B cell (primary cell): ENCODE measurements at places on chromosomes 5 and 9.

GRCh38 chr5:100026606-100027005 lies 508.6 kb upstream of the FAM174A start:
- no peak for DNase-seq

DNA sequence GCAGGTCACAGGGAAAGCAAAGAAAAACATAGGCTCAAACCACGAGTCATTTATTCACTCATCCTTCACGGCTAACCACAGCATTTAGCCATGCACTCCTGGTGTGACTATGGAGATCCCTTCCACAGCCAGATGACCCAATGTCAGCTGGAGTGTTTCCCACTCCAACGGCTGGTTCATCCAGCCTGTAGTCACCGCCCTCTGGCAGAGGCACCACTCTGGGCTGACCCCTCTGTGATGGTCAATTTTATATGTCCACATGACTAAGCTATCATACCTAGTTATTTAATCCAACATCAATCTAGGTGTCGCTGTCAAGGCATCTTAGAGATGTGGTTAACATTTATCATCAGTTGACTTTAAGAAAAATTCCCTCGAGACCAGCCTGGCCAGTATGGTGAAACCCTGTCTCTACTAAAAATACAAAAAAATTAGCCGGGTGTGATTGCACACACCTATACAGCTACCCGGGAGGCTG lies 9.5 kb upstream of the PHF19 start:
- no peak for DNase-seq

- DNase-seq: no peak
Measured at GRCh38 chr9:129221233-129221632, 43.2 kb upstream of the IER5L start.

DNA sequence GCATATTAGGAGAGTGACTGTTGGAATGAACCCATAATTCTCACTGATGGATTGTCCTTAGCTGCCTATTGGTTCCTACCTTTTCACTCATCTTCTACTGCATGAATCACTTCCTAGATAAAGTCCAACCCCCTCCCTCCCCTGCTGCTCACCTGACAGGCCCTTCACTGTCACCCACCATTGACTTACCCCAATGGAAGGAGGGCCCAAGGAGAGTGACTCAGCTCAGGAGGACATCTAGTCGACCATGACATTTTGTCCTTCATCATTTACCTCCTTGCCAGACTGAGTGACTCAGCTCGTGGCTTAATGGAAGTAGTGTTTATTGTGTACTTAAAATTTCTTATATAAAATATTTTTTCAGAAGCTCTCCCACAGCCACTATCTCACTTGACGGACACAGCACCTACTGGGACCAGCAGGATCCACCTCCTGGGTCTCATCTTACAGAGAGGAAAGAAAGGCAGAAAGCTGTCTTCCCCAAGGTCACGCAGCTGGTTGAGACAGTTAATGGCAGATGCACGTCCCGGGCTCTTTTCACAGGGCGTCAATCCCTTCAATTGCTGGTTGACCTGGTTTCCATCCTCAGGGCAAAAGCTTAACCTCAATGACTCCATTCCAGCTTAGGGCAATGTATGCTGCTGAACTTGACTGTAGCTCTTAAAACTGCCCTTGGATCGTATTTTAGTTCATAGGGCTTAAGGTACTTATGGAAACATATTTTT lies 142.3 kb downstream of the MARCHF11 start:
- no peak for DNase-seq

GRCh38 chr5:149140197-149141002 lies 893 bp upstream of the ABLIM3 start:
- DNase-seq: no peak

GRCh38 chr9:110356639-110357395 lies 19.2 kb upstream of the TXNDC8 start:
- no peak for DNase-seq

- DNase-seq: no peak
Measured at GRCh38 chr9:83431101-83432060, 106.8 kb downstream of the FRMD3 start.

DNA sequence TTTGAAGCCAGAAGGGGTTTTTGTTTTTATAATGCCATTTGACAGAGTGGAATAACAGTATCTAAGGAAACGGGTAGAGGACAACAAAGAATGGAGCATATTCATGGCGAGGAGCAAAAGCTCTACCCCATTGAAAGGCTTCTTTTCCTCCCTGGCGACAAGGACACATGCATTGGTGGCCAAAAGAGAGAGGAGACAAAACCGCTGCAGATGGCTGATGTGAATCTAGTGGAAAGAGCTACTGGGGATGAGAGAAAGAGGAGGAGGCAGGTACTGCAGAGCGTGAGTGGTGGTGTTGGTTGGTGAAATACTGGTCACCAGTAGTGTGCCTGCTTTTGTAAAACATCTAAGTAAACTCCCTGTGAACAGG lies 491 bp downstream of the APC start:
- peak; percentile 23 for DNase-seq

- DNase-seq: no peak
Measured at GRCh38 chr9:9754186-9754585, 858.6 kb downstream of the PTPRD start.

- no peak for DNase-seq
Measured at GRCh38 chr5:40689438-40689837, 9.7 kb downstream of the PTGER4 start.

DNA sequence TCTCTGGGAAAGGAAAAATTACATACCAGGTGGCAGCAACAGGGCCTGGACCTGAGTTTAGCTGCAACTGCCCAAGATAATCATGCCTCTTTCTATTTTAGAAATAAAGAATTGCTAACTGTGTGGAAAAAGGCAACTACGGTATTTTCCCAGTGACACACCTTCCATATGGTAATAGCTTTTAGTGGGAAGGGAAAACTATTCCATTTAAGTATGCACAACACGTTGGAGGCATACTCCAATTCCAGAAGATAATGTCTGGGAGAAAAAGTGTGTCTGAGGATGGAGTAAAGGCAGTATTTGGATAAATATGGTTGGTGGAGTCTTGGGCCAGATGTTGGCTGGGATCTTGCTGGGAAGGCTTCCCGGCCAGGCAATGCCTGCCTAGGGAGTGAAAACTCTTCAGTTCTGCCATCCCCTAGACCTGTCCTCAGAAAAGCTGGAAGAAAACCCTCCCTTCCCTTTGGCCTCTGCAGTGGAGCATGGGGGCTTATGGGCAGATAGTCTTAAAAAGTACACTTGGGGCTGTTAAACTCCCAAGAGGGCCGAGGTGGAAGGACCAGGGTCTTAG lies 40.6 kb downstream of the SH3PXD2B start:
- no peak for DNase-seq

DNA sequence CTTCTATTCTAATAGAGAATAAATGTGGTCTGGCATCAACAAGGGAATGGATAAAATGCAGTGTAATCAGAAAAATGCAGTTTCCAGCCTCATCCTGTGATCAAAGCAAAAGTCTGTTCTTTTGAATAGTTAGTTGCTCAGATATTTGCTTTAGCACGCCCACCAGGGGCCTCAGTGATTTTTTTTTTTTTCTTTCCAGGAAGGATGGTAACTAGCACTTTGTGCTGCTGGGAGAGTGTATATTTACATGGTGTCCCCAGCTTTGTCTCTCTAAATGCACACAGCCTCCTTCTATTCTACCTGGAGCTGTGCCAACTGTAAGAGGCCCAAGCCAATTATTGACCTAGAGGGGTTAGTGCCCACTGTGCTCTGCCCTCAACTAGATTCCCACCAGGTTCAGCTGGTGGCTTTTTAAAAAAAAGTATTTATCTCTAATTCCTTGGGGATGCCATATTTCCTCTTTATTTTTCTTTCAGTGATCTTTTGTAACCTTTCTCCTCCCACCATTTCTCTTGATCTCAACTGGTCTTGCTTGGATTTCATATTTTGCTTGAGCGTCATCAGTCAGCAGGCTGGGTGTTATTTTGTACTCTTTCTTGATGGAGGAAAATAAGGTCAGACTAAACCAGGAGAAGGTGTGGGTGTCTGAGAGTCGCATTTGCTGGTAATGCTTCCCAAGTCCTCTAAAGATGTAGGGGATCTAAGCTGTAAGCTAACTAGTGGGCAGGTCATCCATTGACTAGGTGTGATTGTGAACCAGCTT lies 193.0 kb upstream of the C9orf72 start:
- DNase-seq: no peak

DNA sequence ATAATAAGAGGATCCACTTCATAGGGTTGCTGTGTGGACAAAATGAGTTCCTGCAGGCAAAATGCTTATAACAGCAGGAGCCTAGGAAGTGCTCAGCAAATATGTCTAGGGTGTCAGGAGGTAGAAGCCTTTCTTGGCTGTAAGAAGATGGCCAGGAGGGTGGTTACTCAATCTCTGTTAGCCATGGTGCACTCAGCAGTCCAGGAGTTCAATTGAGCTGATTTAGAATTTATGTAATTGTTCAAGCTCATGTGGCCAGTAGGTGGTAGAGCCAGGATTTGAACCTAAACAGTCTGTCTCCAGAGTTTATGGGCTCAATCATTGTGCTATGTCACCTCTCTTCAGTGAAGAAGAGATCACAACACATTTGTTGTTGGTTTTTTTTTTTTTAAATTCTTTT lies 381.2 kb downstream of the KIF4B start:
- no peak for DNase-seq

DNA sequence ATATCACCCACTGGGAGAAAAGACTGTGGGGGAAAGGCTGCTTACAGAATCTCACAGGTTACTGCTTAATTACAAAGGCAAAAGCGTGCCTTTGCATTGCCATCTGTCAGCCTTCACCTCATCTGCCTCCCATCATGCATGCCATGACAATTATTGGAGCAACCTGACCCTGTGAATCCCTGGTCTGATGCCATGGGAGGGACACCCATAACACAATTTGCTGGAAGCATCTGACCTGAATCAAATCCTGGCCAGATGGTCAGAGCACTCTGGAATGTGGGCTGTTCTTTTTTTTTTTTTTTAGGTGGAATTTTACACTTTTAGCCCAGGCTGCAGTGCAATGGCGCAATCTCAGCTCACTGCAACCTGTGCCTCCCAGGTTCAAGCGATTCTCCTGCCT lies 11.6 kb upstream of the RETREG1 start:
- no peak for DNase-seq

- no peak for DNase-seq
Measured at GRCh38 chr5:65730910-65731309, 8.9 kb downstream of the NLN start.

DNA sequence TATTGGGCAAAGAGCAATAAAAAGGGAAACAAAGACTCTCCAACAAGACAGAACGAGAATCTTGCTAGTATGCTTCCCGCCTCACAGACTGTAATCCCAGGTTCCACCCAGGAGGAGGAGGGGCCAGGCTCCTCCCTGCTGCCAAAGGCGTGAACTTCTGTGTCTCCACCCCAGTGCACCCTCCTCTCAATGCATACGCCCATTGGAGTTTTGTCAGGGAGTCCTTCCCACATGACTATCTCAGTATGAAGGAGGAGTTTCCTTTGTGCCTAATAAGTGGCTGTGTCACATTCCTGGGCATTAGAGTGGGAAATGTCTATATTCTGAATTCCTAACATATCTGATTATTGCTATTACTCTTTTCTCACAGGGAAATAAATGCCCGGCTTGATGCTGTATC lies 106.4 kb upstream of the DHFR start:
- no peak for DNase-seq

DNA sequence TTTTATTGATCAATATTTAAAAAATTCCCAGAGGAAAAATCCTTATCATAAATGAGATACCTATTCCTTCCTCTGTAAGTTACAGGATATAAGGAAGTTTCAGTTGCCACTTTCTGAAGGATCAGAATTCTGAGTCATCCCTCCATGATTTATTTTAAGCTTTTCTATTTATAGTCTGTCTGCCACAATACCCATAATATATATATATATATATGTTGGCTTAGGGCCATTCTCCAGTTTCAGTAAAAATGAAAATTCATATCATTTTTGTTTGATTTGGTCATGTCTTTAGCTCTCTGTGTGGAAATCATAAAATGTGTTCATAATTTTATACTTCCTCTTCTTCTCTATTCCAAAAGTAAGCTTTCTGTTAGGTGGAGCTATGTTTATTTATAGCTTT lies 215.8 kb upstream of the CYLC2 start:
- DNase-seq: no peak

DNA sequence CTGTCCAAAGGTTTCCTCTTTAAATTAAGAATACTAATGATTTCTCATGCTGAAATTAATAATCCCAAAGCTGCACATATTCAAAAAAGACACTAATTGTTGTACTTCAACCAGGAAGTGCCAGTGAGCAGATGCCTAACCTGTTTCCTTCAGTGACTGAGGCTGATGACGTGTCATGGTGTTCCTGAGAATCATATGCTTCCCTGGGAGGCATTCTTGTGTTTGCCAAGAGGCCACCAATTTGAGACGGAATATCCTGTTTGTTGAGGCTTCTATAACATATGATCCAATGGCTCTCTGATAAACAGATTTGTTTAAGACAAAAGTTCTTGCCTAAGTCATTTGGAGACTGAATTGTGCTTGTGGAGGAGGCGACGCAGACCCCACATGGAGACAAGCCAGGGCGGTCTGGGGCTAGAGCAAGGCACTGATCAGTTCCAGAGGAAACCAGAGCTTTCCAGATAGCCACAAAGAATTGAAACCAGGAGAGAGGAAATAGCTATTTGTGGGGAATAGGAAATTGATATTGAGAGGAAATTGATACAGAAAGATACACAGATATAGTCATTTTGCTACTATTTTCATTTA lies 66.4 kb upstream of the ZNF608 start:
- DNase-seq: no peak

DNA sequence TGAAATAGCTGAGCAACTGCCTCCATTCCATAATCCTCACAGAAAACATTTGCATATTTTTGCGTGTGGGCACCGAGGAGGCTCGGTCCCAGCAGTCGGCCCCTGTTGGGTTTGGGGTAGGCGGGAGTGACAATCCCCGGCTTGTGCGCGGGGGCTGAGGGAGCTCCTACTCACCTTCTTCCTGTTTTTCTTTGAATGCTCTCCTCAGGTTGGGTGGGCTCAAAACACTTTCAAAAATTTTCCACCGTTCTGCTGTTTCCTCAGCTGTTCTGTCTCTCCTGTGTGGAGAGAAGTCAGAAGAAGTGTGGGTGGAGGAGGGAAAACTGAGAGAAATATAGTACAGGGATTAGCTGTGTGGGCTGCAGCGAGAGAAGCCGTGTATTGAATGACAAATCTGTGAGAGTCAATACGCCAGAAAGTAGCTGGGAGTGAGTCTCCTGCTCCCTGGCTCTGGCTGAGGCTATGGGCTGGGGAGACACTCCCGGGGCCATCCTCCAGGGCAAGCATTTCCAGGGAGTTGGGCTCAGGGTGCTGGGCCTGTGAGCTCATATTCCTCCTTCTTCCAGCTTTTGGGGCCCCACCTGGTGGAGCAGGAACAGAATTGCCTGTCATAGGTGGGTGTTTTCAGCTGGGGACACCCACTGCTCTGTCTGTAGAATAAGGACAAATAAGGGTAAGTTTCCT lies 84.7 kb downstream of the CMYA5 start:
- DNase-seq: no peak

GRCh38 chr9:121498150-121498486 lies 1.5 kb downstream of the GGTA1 start:
- peak; percentile 86 for DNase-seq

DNA sequence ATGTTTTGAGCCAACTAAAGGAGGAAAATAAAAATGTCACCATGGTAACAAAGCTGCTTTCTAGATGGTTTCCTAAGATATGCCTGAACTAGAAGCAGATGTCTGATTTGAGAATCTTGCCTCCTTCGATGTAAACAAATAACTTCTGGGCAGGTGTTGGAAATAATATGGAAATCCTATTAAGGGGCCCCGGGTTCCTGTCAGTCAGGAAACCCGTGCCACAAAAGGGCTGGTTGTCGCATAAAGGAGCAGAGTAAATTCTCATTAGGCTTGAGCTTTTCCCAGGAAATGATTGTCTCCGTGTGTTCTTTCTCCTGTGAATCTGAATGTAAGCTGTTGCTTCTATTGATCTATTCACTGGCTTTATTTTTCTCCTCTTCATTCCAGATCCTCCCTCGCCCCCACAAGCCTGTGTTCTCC lies 90.8 kb downstream of the TLE4 start:
- no peak for DNase-seq
